ENCODE measurements at places on chromosomes 3 and 15. TPM values are rescaled to one million over a fixed set of nuclear protein-coding genes. Genes with fewer than 3 reads are reported as not detected.

DNA sequence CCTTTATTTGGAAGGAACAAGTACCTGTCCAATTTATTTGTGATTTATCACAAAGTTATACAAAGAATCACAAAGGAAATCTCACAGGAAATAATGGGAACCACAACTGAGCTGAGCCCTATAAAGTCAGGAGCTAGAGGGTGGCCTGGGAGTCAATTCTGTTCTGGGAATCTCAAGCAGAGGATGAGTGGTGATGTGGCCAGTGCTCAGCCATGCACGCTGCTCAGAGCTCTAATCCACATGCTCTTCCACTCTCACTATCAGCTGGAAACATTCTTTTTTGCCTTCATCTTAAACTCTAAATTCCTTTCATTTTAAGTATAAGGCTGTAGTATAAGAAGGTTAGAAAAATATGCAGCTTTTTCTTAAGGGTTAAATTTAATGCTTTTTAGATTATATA lies 36.6 kb downstream of the UACA start:
- no peaks in the 10 kb centered on the region for H3K4me1 ChIP-seq
- H3K27me3 ChIP-seq: no peaks in the 10 kb centered on the region
- H3K36me3 ChIP-seq: no peaks in the 10 kb centered on the region
- H3K27ac ChIP-seq: no peak overlapping the region

GRCh38 chr3:100575704-100576103 lies 33.7 kb upstream of the ADGRG7 start:
- no peak for DNase-seq
- no peak overlapping the region for H3K27ac ChIP-seq
- H3K27me3 ChIP-seq: no peaks in the 10 kb centered on the region
- H3K4me1 ChIP-seq: no peaks in the 10 kb centered on the region

DNA sequence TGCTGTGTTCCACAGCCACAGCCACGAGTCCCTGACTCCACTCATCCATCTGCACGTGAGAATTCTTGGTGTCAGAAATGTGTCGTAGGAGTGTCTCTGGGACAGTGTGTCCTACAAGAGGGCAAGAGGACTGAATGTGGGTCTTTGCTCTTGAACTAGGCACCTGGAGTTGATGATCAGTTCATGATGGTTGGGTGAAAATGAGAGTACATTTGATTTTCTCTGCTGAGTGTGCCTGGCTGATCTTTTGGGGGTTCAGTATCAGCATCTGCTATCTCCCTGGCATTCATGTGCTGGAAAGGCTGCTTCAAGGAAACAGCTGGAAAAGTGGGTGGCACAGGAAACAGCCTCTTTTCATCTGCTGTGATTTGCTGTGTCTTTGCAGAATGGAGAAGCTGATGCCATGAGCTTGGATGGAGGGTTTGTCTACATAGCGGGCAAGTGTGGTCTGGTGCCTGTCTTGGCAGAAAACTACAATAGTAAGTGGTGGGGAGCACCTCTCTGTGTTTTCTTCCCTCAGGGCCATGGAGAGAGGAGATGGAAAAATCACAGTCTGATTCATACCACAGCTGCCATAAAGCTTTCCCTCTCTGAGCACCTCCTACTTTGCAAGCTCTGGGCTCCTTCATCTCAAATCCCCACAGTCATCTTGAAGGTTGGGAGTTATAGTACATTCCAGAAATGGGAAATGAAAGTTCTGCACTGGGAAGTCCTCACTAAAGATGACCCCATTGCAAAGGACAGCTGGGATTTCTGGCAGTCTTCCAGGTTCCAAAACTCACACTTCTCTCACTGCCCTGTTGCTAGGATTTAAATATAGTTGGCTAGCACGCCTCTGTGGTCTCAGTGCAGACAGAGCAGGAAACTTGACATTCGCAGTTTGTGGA lies 17.8 kb downstream of the TF start:
- no peak for DNase-seq
- no peaks in the 10 kb centered on the region for H3K36me3 ChIP-seq
- H3K4me3 ChIP-seq: no peak overlapping the region
- no peak overlapping the region for H3K27ac ChIP-seq

DNA sequence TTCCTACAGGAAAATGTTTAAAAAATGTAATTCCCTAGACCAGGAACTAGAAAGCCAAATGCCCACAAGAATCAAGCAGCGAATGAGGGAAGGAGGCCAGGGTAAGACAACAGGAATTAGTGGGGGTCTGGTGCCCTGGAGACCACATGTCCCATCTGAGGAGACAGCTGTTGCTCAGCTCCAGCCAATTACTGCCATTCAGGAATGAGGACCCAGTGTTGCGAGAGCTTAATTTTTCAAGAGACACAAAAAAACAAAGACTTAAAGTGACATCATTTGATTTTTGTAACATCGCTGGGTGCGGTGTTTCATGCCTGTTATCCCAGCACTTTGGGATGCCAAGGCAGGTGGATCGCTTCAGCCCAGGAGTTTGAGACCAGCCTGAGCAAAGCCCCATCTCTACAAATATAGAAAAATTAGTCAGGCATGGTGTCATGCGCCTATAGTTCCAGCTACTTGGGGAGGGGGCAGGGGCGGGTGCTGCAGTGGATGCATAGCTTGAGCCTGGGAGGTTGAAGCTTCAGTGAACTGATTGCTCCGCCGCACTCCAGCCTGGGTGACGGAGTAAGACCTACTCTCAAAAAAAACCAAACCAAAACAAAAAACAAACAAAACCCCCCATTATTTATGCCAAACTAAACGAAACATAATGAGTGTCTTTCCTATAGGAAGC lies 52.8 kb upstream of the LRIG1 start:
- H3K4me3 ChIP-seq: no peak overlapping the region
- no peaks in the 10 kb centered on the region for H3K27me3 ChIP-seq
- DNase-seq: no peak
- no peaks in the 10 kb centered on the region for H3K4me1 ChIP-seq
- H3K36me3 ChIP-seq: no peaks in the 10 kb centered on the region

GRCh38 chr3:48468329-48468731 lies 21.8 kb downstream of the ATRIP start:
- no peaks in the 10 kb centered on the region for H3K27me3 ChIP-seq
- no peak overlapping the region for H3K27ac ChIP-seq
- H3K4me3 ChIP-seq: no peak overlapping the region
- H3K4me1 ChIP-seq: peaks cover 23% of the 10 kb centered on the region
- no peak for DNase-seq

- no peak overlapping the region for H3K4me3 ChIP-seq
- H3K27ac ChIP-seq: no peak overlapping the region
- no peaks in the 10 kb centered on the region for H3K4me1 ChIP-seq
- DNase-seq: no peak
Measured at GRCh38 chr15:97087006-97087741, 756.7 kb downstream of the NR2F2 start.

DNA sequence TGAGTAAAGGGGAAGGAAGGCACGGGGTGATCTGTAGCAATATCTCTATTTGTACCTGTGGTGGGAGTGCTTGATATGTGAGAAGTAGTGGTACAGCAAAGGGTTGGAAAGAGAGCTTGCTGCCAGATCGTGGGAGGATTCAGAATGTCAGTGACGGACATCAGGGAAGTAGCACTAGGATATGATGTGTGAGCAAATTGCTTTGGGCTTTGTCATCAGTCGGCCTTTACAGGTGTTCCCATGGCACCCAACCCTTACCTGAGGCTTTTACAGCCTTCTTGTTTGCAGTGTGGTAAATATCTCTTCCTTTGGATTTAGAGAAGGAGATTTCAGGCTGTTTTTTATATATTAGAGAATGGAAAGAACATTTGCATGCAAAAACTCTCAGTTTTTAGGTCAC lies 29.8 kb downstream of the IL1RAP start:
- no peaks in the 10 kb centered on the region for H3K27me3 ChIP-seq
- H3K4me3 ChIP-seq: no peak overlapping the region
- H3K36me3 ChIP-seq: no peaks in the 10 kb centered on the region
- no peak overlapping the region for H3K27ac ChIP-seq
- no peaks in the 10 kb centered on the region for H3K4me1 ChIP-seq

GRCh38 chr3:49902511-49903345 lies 945 bp downstream of the MST1R start:
- H3K27me3 ChIP-seq: no peaks in the 10 kb centered on the region
- peak overlapping the region; percentile 75 for H3K4me3 ChIP-seq
- no peak for DNase-seq
- peaks cover 5% of the 10 kb centered on the region for H3K36me3 ChIP-seq
- H3K27ac ChIP-seq: peak overlapping the region; percentile 89
- peaks cover 66% of the 10 kb centered on the region for H3K4me1 ChIP-seq

GRCh38 chr3:111072031-111072921 lies 660 bp downstream of the NECTIN3 start:
- H3K27ac ChIP-seq: peak overlapping the region; percentile 96
- peaks cover 20% of the 10 kb centered on the region for H3K4me1 ChIP-seq
- H3K27me3 ChIP-seq: no peaks in the 10 kb centered on the region

GRCh38 chr15:51669381-51669780 lies 11.9 kb upstream of the SCG3 start:
- H3K4me3 ChIP-seq: no peak overlapping the region
- no peaks in the 10 kb centered on the region for H3K4me1 ChIP-seq
- H3K27ac ChIP-seq: no peak overlapping the region
- DNase-seq: no peak
- H3K36me3 ChIP-seq: no peaks in the 10 kb centered on the region
- no peaks in the 10 kb centered on the region for H3K27me3 ChIP-seq

DNA sequence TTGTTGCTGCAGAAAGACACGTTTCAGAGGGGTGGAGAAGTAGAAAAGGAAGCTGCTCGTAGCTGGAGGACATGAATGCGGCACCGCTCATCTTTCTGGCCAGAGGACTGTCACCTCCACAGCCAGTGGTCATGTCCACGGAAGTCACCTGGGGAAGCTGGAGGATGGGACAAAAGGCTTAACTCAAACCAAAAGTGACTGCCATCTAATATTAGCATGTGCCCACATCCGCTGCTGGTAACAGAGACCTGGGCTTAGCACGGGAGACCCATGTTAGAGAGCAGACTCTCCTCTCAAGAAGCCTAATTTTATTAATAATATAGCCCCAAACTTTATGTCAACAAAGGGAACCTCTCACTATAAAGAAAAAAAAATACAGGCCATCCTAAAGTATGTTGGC lies 5.9 kb downstream of the MEX3B start:
- H3K4me3 ChIP-seq: no peak overlapping the region
- peaks cover 15% of the 10 kb centered on the region for H3K4me1 ChIP-seq
- no peaks in the 10 kb centered on the region for H3K27me3 ChIP-seq
- H3K27ac ChIP-seq: no peak overlapping the region
- peaks cover 5% of the 10 kb centered on the region for H3K36me3 ChIP-seq

DNA sequence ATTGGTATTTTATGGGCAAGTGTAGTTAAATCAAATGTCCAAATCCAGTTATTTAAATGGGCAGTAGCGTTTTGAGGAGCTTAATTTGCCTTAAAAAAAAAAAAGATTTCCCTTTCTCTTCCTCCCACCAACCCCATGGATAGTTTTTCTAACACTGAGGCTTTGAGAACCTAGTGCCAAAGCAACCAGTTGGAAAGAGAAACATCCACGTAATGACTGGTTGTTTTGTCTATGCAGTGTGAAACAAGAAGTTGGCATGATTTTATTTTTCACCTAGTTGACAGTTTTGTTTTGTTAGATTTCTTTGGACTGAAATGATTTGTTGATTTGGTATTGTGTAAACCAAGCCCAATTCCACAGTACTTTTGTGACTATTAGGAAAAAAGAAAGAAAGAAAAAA lies 170.0 kb downstream of the SOX2 start:
- no peak overlapping the region for H3K4me3 ChIP-seq
- H3K27me3 ChIP-seq: no peaks in the 10 kb centered on the region
- no peaks in the 10 kb centered on the region for H3K4me1 ChIP-seq

DNA sequence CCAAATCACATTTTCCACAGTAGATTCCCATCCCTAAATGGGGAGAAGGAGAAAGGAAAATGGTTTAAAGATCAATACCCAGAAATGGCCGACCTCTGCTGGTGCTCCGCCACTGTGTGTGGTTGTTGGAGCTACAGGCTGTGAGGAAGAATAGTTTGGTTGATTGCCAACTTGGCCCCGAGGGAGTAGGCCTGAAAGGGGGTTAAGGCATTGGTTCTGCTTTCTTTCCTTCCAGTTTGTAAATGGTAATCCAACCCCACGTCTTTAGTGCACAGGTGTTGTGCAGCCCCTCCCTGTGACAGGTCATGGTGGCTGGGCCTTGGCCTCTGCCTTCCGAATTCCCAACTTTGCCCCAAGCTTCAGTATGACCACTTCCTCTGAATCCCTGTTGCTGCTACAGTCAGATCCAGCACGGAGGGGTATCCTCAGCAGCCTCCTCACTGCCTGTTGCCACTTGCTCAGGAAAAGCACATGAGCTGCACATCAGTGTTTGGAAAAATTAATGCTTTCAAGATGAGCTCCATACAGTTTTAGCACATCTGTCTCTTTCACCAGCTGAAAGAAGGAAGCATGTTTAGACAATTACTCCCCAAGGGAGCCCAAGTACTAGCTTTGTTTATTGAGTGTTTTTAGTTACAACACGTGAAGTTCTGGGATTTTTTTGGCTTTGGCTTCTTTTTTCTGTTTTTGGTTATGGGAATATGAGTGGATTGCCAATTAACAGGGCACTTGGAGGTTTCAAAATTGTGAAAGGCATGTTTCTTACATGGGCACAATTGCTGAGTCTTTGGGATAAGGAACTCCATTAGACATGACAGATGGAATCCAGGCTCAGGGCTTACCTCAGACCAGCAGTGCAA lies 92.3 kb upstream of the ROPN1 start:
- no peak overlapping the region for H3K4me3 ChIP-seq
- H3K27ac ChIP-seq: no peak overlapping the region
- peaks cover 69% of the 10 kb centered on the region for H3K27me3 ChIP-seq
- no peaks in the 10 kb centered on the region for H3K4me1 ChIP-seq
- no peaks in the 10 kb centered on the region for H3K36me3 ChIP-seq

- no peaks in the 10 kb centered on the region for H3K4me1 ChIP-seq
- H3K4me3 ChIP-seq: no peak overlapping the region
- H3K27me3 ChIP-seq: no peaks in the 10 kb centered on the region
- no peak overlapping the region for H3K27ac ChIP-seq
Measured at GRCh38 chr15:72252663-72253299, 19.6 kb downstream of the PARP6 start.

- no peaks in the 10 kb centered on the region for H3K27me3 ChIP-seq
- H3K4me1 ChIP-seq: peaks cover 5% of the 10 kb centered on the region
- H3K27ac ChIP-seq: no peak overlapping the region
- peaks cover 4% of the 10 kb centered on the region for H3K36me3 ChIP-seq
- H3K4me3 ChIP-seq: no peak overlapping the region
Measured at GRCh38 chr3:47020311-47020710, 40.8 kb downstream of the NBEAL2 start.

- H3K27ac ChIP-seq: no peak overlapping the region
- no peak overlapping the region for H3K4me3 ChIP-seq
- no peaks in the 10 kb centered on the region for H3K27me3 ChIP-seq
- no peaks in the 10 kb centered on the region for H3K36me3 ChIP-seq
Measured at GRCh38 chr3:71689291-71689690, 35.9 kb downstream of the EIF4E3 start.

Gene GPR15
- total RNA-seq: 1.1 TPM

Gene COLQ
- total RNA-seq: 1.9 TPM

Gene CAMP
- total RNA-seq: not detected

Gene ZNF385D
- total RNA-seq: not detected

Gene A4GNT
- total RNA-seq: not detected

Gene SPTSSB
- total RNA-seq: 2.9 TPM

Gene RAMAC
- 16.5 TPM for total RNA-seq

Gene RNU5B-1
- total RNA-seq: not detected

Gene TMEM158
- 25.8 TPM for total RNA-seq

Gene UBR1
- total RNA-seq: 17.9 TPM

Gene MUSTN1
- 0.44 TPM for total RNA-seq

Gene SLC7A14
- not detected for total RNA-seq

Measured in HCT116 (cell line).